Neuronal stem cell (in vitro differentiated cells): ENCODE measurements at places on chromosomes 6 and 20.

DNA sequence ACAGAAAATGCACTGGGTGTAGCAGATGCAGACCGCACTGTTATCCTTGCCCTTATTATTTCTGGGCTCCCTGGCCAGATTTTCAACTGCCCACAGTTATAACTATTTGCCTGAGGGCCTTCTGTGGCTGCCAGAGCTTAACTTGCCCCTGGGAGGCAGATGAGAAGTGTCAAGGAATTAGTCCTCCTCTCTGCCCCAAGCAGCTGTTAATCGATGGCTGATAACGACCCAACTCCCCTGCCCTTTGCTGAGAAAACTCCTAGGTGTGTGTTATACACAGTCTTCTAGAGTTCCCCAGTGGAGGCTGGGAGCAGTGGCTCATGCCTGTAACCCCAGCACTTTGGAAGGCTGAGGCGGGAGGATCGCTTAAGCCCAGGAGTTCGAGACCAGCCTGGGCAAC, 44.4 kb upstream of the SHLD1 start:
- no peaks in the 10 kb centered on the region for H3K36me3 ChIP-seq
- no peak overlapping the region for H3K27ac ChIP-seq
- DNase-seq = no peak
- no peak overlapping the region for H3K4me3 ChIP-seq

GRCh38 chr6:170156448-170157375, 134.2 kb downstream of the DLL1 start:
- H3K36me3 ChIP-seq = no peaks in the 10 kb centered on the region
- no peaks in the 10 kb centered on the region for H3K27me3 ChIP-seq
- H3K4me1 ChIP-seq = peaks cover 10% of the 10 kb centered on the region
- no peak overlapping the region for H3K27ac ChIP-seq
- no peak for DNase-seq
- H3K4me3 ChIP-seq = no peak overlapping the region

DNA sequence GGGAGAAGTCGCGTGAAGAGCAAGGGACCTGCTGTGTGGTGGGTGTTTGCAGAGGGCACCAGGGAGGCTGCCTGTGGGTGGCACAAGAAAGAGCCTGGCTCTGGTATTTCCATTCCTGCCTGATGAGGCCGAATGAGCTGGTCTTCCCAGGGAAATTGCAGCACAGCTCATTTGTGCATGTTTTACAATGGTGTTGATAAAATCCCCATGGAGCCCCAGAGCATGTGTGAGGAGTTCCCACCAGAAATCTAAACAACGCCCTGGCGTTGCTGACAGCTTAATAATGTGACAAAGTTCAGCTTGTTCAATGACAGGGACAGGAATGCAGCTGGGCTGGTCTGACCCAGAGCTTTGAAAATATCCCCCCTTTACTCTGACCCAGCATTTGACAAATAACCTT, 135.5 kb downstream of the CLIC5 start:
- H3K36me3 ChIP-seq = no peaks in the 10 kb centered on the region
- no peak overlapping the region for H3K27ac ChIP-seq
- no peaks in the 10 kb centered on the region for H3K4me1 ChIP-seq
- H3K4me3 ChIP-seq = no peak overlapping the region

DNA sequence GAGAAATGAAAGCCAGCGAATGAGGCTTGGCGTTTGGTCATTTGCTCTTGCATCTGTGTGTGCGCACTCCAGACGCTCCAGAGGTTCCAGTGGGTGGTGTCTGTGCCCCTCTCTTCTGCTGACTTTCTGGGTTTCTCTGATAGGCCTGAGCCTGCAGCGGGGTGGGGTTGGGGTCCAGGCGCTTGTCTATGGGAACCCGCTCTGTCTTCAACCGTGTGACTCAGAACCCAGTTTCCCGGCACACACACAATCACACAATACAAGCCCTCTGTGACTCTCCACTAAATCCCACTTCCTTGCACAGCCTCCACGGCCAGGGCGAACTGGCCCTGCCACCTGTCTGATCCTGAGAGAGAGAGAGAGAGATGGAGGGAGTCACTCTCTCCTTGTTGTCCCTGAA, 24.6 kb downstream of the RBM38 start:
- H3K27me3 ChIP-seq = no peaks in the 10 kb centered on the region
- no peak overlapping the region for H3K27ac ChIP-seq
- H3K4me1 ChIP-seq = no peaks in the 10 kb centered on the region
- no peak overlapping the region for H3K4me3 ChIP-seq
